Forelimb muscle (tissue), 1 donor: ENCODE measurements at places on chromosomes 1 and 21.

GRCh38 chr21:17414766-17415165 lies 98.1 kb upstream of the CXADR start:
- no peak for DNase-seq

DNA sequence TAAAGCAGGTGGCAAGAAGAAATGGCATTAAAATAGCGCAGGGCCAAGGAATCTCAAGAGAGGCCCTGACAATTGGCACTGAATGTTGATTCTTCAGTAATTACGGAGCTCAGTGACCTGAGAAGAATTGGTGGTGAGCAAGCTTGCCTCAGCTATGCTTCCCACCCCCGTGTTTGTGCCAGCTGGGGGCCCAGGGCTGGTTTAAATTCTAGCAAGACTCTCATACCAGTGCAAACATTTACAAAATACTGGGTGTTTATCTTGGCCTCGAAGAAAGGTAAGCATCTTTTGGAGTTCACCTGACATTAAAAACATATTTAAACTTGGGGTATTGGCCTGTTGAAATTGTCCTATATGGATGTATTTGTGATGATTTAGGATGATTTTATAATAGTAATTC lies 296.7 kb upstream of the USP25 start:
- no peak for DNase-seq

DNA sequence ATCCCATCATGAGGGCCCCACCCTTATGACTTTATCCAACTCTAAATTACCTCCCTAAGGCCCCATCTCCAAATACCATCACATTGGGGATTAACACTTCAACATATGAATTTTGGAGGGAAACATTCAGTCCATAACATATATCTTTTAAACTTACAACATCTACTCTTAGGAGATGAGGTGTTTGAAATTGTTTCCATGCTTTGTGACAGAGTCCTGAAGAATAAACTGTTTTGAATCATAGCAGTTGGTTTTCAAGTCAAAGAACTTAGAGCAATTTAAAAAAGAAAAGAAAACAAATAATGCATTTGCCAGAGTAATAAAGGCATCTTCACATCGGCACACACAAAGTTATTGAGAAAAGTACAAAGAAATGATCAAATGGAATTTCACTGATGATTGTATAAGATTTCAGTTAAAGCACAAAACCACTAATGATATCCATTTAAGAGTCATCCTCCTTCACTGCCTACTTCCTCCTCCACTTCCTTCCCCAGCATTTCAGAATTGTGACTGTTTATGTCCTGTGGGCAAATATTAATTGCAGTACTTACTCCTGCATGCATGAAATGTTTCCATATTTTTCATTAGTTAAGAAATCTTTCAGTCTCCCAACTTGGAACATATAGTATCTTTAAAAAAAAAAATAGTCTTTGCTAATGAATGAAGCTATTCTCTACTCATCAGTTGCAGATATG lies 202.0 kb downstream of the LRRC40 start:
- DNase-seq: no peak

DNA sequence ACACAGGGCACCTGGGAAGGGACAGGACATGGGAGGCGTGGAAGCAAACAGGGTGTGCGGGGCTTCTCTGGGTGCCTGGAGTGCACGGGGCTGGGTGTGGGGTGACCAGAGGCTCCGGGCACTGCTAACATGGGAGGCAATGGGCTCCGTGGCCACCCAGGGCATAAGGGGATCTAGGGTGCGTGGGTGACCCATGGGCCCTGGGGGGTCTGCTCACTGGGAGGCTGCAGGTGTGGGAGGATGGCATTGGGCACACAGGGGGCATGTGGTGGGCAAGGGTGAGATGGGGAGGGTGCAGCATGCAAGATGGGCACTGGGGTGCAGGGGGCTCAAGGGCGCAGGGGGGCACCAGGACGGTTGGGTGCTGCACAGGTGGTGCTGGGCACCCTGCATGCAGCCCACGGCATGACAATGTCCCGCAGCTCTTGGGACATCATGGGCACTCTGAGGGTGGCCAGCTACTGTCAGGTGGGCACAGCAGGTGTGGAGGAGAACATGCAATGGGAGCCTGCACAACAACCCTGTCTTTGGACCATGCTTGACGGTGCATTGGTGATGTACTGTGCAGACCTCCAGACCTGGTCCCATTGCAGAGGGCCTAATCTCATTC lies 15.1 kb downstream of the TRIM11 start:
- no peak for DNase-seq

GRCh38 chr21:28960245-28960644 lies 32.4 kb downstream of the LTN1 start:
- DNase-seq: no peak

GRCh38 chr1:2561898-2562895 lies 6.0 kb downstream of the TNFRSF14 start:
- no peak for DNase-seq

- no peak for DNase-seq
Observed at GRCh38 chr1:63557365-63557987, 34.2 kb downstream of the EFCAB7 start.

DNA sequence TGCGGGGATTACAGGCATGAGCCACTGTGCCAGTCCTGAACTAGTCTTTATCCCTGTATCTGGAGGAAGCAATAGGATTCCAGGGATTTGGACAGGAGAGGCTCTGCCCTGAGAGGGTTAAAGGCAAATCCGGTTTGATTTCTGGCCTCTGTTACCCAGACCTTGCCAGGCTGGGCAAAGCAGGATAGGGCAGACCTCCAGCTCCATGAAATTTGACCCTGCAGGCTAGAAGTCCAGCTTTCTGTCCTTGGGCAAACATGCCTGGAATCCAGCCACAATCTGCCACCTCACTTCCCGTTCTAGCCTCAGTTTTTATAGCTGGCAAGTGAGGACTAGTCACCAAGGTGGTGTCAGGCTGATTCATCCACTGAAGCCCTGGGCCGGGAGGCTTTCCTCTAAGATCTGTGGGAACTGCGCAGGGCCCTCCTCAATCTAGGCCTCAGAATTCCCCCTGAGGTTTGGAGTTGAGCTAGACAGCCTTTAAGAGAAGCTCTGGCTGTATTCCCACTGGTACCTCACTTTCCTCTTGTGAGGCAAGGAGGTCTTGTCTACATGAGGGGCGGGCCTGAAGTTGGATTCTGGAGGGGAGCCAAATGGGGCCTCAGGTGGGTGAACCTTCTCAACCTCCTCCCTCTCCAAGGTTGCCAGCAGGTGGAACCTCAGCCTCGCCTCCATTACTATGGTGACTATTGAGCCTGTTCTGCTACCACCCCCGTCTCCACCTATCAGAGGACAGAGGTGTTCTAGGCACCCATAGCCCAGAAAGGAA lies 7.0 kb upstream of the P3R3URF start:
- DNase-seq: no peak

- no peak for DNase-seq
Observed at GRCh38 chr1:2288311-2288710, 60.2 kb downstream of the SKI start.

GRCh38 chr21:16116069-16116468 lies 386.3 kb downstream of the USP25 start:
- no peak for DNase-seq

- DNase-seq: no peak
Observed at GRCh38 chr1:66533804-66534740, at the start of gene SGIP1. TSS of gene SGIP1 (plus strand) at chr1:66534153. CDS start at chr1:66534359, 206 bp downstream.

GRCh38 chr1:93124556-93125355 lies 45.7 kb downstream of the MTF2 start:
- DNase-seq: no peak

GRCh38 chr1:226233293-226233692 lies 9.8 kb downstream of the MIXL1 start:
- no peak for DNase-seq

GRCh38 chr21:46003575-46004007 lies 22.0 kb downstream of the COL6A1 start:
- DNase-seq: no peak

DNA sequence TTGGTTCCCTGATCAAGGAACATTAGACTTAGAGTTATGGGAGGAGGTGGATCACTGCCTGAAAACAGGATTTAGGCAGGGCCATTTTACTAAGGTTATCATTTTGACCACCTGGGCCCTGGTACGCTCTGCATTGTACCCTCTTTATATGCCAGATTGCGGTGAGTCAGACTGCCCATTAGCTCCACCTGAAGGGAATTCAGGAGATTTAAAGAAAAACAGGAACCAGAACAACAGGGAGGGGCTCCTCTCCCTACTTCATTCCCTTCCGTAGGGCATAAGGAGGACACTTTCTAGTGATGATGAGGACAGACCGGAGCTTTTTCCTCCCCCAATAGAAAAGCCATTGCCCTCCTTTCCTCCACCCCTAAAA lies 20.6 kb upstream of the ITLN1 start:
- no peak for DNase-seq
